T-helper 17 cell (primary cell): ENCODE measurements at places on chromosomes 7 and 10.

DNA sequence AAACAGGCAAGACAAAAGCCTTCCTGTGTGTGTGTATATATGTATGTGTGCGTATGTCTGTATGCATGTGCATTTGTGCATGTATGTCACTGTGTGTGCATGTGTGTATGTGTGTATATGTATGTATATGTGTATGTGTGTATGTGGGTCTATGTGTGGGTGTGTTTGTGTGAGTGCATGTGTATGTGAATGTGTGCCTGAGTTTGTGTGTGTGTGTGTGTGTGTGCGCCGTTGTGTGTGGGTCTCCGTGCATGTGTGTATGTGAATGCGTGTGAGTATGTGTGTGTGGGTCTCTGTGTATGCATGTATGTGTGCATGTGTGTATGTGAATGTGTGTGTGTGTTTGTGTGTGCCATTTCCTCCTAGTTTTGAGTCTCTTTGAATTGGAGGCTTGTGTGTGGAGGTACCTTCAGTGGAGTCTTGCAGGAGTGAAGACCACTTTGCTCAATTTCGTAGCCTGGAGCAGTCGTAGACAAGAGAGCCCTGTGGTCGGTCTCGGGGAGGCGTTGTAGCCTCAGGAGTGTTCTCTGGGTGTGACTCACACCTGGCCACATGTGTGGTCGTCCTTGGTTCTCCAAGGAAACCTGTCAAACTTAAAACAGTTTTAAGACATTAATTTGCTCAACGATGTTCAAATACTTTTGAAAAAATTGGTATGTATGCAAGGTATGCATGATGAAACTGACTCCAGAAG, 28.1 kb downstream of the INPP5A start:
- no peak for DNase-seq

DNA sequence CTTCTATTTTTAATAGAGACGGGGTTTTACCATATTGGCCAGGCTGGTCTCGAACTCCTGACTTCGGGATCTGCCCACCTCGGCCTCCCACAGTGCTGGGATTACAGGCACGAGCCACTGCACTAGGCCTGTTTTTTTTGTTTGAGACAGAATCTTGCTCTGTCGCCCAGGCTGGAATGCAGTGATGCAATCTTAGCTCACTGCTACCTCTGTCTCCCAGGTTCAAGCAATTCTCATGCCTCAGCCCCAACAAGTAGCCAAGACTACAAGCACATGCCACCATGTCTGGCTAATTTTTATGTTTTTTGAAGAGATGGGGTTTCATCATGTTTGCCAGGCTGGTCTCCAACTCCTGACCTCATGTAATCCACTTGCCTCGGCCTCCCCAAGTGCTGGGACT, 73.7 kb downstream of the TYW1B start:
- no peak for DNase-seq

DNA sequence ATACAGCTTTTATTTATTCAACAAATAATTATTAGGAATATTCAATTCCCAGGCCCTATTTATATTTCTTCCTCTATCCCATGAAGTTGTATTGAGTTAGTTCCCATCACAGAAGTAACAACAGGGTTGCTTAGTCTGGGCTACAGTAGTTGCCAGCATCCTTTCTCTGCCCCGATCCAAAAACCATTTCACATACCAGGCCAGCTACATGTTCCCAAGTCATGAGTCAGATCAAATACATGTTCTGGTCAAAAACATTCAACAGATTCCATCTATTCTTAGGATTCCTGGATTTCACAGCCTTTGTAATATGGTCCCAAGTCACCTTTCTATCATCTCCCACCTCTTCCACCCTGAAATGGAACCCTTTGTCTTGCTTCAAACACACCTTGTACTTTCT, 91.6 kb downstream of the RAB11FIP2 start:
- no peak for DNase-seq

GRCh38 chr7:74709880-74710671, 52.6 kb downstream of the GTF2I start:
- no peak for DNase-seq

GRCh38 chr7:128727239-128727638, 11.9 kb upstream of the CALU start:
- no peak for DNase-seq

GRCh38 chr7:136741941-136742340, 126.5 kb upstream of the CHRM2 start:
- DNase-seq = no peak
